ENCODE measurements at places on chromosomes 6 and 20.

- DNase-seq, result no peak
These were observed 74.4 kb downstream of the PRL start for GRCh38 chr6:22222469-22222868.

DNA sequence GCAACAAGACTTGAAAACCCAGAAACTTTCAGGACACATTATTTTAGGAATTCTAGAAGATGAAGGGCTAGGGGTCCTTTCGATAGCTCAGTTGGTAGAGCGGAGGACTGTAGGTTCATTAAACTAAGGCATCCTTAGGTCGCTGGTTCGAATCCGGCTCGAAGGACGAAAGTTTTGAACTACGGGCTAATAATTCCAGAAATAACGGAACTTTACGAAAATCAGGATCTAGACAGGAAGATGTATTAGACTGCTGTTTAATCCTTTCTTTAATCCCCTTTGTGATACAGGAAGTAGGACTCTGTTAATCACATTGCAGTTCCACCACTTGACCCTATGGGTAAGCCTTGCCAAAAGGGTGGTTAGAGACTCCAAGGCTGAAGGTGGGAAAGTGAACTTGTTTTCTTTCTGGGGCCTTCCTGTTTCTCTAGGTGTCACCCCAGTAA, 21.2 kb upstream of the ABT1 start:
- DNase-seq, result no peak

- DNase-seq, result no peak
These were observed 22.3 kb downstream of the FOXA2 start for GRCh38 chr20:22561965-22562577.

DNA sequence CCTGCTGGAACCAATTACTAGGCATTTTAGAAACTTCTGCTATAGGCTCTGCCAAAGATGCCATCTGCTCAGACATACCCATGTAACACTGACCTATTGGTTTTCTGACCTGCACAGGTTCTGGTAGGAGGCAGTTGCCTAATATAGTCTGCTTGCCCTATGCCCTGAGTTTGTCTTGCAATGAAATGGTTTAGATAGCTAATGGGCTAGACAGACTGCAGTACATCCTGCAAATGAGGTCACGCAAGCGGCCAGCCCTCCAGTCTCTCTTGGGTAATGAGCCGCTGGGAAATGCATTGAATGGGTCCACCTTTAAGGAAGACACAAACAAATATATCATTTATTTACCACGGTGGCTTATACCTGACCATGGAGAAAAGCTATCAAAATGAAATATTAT, 90.6 kb upstream of the B3GAT2 start:
- no peak for DNase-seq

DNA sequence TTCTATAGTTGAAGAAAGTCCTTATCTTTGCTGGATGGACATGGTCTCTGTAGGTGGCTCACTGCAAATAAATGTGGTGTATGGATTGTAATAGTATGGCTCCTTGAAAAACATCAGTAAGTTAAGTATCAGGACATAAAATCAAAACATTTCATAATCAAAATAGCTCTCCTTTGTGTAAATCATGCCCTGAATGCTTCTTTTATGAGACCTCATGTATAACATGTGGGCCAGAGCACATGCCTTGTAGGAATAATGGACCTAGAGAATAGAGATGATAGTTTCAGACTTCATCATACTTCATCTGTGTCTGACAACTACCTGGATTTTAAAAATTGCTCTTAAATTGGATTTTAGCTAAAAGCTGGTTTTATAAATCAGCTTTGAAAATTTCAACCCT, 159.9 kb downstream of the ASCC3 start:
- DNase-seq, result no peak

DNA sequence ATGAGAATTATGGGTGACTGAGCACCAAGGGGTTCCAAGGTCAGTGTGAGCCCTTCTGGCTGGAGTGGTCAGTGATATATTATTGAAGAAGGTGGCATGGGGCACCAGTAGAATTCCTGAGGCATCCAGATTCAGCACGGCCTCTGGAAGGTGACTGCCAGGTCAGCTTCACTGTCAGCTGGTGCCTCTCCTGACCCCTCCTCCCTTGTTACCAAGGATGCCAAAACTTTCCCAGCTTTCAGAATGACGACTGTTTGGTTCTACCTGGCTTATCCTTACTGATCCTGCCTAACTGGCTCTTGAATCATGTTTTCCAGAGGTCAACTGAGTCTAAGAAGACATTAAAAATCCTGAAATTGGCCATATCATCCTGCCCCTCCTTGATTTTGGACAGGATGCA, 189.2 kb upstream of the AGPAT4 start:
- DNase-seq, result no peak

DNA sequence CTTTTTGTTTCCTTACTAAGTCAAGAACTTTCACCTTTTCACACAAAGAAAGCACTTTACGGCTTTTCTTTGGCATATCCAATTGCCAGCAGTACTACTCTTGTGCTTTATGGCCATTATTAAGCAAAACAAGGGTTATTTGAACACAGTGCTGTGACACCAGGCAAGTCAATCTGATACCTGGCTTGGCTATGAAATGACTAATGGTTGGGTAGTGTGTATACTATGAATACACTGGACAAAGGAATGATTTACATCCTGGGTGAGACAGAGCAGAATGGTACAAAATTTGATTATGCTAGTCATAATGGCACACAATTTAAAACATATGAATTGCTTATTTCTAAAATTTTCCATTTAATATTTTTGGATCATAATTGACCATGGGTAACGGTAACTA, 22.1 kb upstream of the ADGRF1 start:
- DNase-seq, result no peak

DNA sequence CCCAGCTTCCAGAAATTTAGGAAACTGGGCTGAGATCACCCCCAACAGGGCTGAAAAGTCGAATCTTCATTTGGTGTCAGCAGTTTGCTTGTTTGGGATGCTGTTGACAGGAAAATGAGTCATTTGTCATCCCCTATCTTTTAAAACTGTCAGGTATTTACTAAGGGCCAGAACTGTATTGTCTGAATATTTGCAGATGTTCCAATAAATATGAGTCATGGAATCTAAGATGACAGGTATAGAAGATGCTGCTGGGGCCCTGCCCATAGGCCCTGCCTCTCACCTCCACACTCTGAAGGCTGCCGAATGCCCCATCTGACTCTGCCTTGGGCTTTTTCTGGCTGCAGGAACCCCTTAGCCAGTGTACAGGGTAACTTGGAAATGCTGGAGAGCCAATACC, 3.9 kb downstream of the ETV7 start:
- no peak for DNase-seq

GRCh38 chr20:31720486-31721407, 1.9 kb downstream of the BCL2L1 start:
- no peak for DNase-seq

- no peak for DNase-seq
These were observed 13.0 kb downstream of the CD83 start for GRCh38 chr6:14130435-14131075.

DNA sequence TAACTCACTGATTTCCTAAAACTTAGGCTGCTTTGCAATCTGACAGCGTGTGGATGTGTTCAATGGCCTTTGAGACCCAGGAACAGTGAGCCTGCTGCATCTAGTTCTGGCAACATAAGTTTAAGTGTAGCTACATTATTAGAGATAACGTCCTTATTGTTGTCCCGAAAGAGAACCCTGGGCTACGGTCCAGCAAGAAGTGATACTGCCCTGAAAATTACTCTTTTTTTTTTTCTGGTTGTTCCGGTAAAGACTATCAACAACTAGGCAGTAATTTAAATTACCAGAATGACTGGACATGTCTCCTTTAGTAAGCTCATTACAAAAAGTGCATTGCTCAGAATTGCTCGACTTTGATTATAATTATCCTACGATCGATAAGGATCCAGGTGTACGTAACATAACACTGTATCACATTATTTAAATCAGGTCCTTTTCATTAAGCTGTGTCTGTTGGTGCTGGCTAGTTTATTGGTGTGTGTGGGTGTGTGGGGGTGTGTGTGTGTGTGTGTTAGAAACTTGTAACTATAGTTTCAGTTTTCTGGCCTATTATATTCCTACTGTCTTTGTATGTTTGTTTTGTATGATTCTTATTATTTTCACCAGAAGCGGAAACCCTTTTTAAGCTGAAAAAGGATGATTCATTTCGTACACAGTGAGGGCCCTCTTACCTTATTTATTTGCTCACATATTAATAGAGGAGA, 3.0 kb downstream of the TSHZ2 start:
- no peak for DNase-seq

GRCh38 chr6:3380344-3381232, 76.3 kb downstream of the SLC22A23 start:
- DNase-seq, result no peak

All from effector CD4-positive, alpha-beta T cell (primary cell).